Muscle of leg (tissue), 16 donors: ENCODE measurements at places on chromosomes 7 and 10. TPM values are rescaled to one million over a fixed set of nuclear protein-coding genes. Genes with fewer than 3 reads are reported as not detected.
A peak's percentile ranks its signal among the peaks of the same experiment; 100 is the strongest.

Gene CALML3
- total RNA-seq: not detected

GRCh38 chr7:31122649-31123058 is 70.5 kb downstream of the ADCYAP1R1 start:
- no peaks in the 10 kb centered on the region for H3K27me3 ChIP-seq
- H3K36me3 ChIP-seq: no peaks in the 10 kb centered on the region
- DNase-seq: peak; percentile 96
- peaks cover 2% of the 10 kb centered on the region for H3K4me1 ChIP-seq

DNA sequence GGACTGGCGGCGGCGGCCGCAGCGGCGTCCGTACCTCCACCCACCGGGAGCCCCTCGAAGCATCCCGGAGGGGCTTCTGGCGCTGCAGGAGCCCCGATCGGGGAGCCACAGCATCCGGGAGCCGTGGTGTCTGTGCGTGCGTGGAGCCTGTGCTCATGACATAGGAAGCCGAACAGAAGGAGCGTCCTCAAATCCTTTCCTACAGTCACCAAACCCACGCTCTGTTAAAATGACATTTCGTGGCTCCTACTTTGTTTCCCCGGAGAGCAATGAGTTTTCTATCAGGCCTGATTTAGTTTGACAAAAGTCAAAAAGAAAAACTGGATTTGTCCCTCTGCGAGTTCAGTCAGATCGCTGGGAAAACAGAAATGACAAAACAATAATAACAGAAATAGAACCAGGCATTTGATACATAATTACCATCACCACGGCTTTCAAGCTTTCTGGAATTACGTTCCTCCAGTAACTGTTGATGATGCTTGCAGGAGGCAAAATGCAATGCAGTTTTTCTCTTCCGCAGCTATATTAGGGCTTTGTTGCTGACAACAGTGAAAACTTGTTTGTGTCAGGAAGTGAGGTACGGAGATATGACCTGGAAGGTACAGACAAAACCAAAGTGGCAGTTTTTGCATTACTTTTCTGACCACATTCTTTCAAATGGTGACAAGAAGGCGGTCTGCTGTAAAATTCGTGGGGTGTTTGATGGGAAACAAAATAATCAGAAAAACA is 219.3 kb upstream of the MKLN1 start:
- H3K36me3 ChIP-seq: no peaks in the 10 kb centered on the region
- peak; percentile 24 for DNase-seq
- peak overlapping the region; percentile 38 for H3K27ac ChIP-seq
- peak overlapping the region; percentile 74 for H3K4me3 ChIP-seq

GRCh38 chr7:69749994-69750393 is 151.7 kb downstream of the AUTS2 start:
- no peak for DNase-seq
- no peaks in the 10 kb centered on the region for H3K36me3 ChIP-seq
- peaks cover 8% of the 10 kb centered on the region for H3K4me1 ChIP-seq
- no peak overlapping the region for H3K4me3 ChIP-seq
- no peak overlapping the region for H3K27ac ChIP-seq

DNA sequence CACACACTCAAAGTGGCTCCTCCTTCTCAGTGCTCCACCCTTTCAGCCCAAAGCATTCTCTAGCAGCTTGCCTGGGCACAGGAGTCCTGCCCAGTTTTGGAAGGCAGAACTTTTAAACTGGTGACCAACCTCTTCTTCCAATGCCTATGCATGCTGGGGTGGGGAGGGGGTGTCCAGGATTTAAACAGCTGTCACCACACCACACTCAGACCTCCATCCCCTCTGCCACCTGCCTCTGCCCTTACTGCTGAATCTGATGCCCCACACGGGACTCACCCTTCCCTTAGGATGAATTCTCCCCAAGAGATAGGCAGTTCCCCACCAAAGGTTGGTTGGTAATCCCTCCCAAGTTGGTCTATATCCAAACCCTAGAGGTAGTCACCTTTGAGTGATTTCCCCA is 50.2 kb downstream of the FRMPD2 start:
- no peaks in the 10 kb centered on the region for H3K4me1 ChIP-seq
- no peak for DNase-seq
- no peaks in the 10 kb centered on the region for H3K27me3 ChIP-seq
- H3K4me3 ChIP-seq: no peak overlapping the region
- H3K27ac ChIP-seq: no peak overlapping the region

Gene HYAL4
- 0.09 TPM for total RNA-seq

DNA sequence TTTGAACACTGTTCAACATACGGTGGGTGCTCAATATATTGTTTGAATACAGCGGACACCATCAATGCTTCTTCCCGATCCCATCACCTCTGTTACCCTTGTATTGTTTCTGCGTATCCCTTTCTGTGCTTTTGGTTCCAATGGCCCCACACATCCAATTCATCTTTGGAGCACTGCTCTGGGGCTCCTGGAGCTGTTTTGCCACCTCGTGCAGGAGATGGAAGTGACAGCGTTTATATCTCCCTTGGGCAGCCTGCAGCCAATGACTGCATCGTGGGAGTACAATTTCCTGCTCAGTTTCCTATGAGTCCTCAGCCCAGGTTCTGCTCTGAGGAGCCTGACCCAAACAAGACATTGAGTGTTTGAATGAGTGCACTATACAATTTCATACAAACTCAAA is 50.2 kb upstream of the PIK3CG start:
- H3K27ac ChIP-seq: no peak overlapping the region
- no peaks in the 10 kb centered on the region for H3K27me3 ChIP-seq
- DNase-seq: no peak
- H3K4me1 ChIP-seq: no peaks in the 10 kb centered on the region
- H3K36me3 ChIP-seq: no peaks in the 10 kb centered on the region

- no peak overlapping the region for H3K27ac ChIP-seq
- DNase-seq: no peak
- H3K36me3 ChIP-seq: no peaks in the 10 kb centered on the region
- H3K4me3 ChIP-seq: no peak overlapping the region
- no peaks in the 10 kb centered on the region for H3K4me1 ChIP-seq
Observed at GRCh38 chr7:42662862-42663261, 249.0 kb downstream of the C7orf25 start.

- H3K4me3 ChIP-seq: no peak overlapping the region
- no peak overlapping the region for H3K27ac ChIP-seq
- no peaks in the 10 kb centered on the region for H3K27me3 ChIP-seq
- H3K4me1 ChIP-seq: peaks cover 32% of the 10 kb centered on the region
Observed at GRCh38 chr10:77532068-77532467, 105.5 kb downstream of the KCNMA1 start.

GRCh38 chr7:53060066-53060465 is 24.6 kb downstream of the POM121L12 start:
- H3K4me3 ChIP-seq: no peak overlapping the region
- no peaks in the 10 kb centered on the region for H3K4me1 ChIP-seq
- no peak overlapping the region for H3K27ac ChIP-seq
- DNase-seq: no peak
- H3K36me3 ChIP-seq: no peaks in the 10 kb centered on the region

DNA sequence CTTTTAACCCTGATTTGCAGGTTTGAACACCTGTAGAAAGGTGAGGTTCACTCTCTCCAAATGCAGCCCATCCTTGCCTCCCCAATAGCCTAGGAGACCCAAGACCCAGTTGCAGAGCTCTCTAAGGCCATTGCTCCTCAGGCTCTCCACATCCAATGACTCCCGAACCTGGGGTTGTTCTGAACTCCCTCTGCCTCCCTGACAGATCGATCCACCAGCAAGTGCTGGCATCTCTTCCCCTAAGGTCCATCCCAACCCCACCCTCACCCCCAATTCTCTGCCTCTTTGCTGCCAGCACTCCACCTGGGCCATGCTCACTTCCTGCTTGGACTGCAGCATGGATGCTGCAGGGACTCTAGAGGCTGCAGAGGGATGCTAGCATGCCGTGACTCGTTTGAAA is 19.3 kb upstream of the FAM170B start:
- DNase-seq: no peak
- H3K27me3 ChIP-seq: no peaks in the 10 kb centered on the region

Gene ZNF679
- not detected for total RNA-seq

Gene TSPAN33
- total RNA-seq: 23.9 TPM

DNA sequence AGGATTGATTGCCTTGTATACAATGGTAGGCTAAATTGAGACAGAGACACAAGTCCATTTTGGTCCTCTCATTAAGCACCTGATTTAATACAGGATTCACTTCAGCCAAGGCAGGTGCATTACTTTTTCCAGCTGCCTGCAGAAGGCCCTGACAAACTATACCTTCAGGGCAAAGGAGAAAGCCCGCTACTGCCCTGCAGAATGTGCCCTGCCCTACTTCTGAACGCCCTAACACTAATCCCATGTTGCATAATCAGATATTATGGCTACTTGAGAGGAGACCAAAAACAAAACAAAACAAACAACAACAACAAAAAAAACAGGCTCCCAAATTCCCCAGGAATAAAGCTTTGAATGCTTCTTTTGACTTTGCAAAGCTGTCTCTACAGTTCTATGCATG is 116.9 kb upstream of the ABI1 start:
- H3K27ac ChIP-seq: no peak overlapping the region
- no peak for DNase-seq
- no peaks in the 10 kb centered on the region for H3K36me3 ChIP-seq
- no peak overlapping the region for H3K4me3 ChIP-seq

GRCh38 chr10:100736144-100736808 is 9.1 kb upstream of the PAX2 start:
- no peaks in the 10 kb centered on the region for H3K36me3 ChIP-seq
- H3K27me3 ChIP-seq: peaks cover 98% of the 10 kb centered on the region
- H3K4me1 ChIP-seq: peaks cover 28% of the 10 kb centered on the region
- no peak overlapping the region for H3K27ac ChIP-seq
- no peak overlapping the region for H3K4me3 ChIP-seq

DNA sequence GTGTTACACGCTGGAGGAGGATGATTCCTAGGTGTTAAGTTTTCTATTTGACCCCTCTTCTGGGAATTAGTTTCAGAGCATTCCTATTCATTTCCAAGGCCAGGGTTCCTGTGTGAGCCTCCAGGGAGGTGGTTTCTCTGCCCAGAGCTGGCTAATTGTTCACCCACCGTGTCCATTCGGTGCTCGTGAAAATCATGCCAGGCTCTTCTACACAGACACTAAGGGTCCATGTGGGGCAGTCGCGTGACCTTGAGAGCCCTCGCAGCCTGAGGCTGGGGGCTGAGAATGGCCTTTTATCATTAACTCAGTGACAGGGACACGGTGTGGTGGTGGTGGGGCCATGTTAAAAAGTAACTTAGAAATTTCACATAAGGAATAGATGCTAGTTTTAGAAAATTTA is 83.7 kb downstream of the EMX2 start:
- H3K4me1 ChIP-seq: peaks cover 2% of the 10 kb centered on the region
- H3K36me3 ChIP-seq: no peaks in the 10 kb centered on the region
- no peaks in the 10 kb centered on the region for H3K27me3 ChIP-seq
- DNase-seq: no peak
- H3K4me3 ChIP-seq: no peak overlapping the region
- no peak overlapping the region for H3K27ac ChIP-seq

Gene ASAH2
- 1.6 TPM for total RNA-seq

- H3K27ac ChIP-seq: no peak overlapping the region
- H3K36me3 ChIP-seq: no peaks in the 10 kb centered on the region
- no peak overlapping the region for H3K4me3 ChIP-seq
- no peaks in the 10 kb centered on the region for H3K27me3 ChIP-seq
- DNase-seq: no peak
- no peaks in the 10 kb centered on the region for H3K4me1 ChIP-seq
Observed at GRCh38 chr10:14707481-14707880, 67.2 kb downstream of the FAM107B start.

GRCh38 chr10:22252801-22253579 is 35.2 kb upstream of the EBLN1 start:
- peak overlapping the region; percentile 93 for H3K27ac ChIP-seq
- peaks cover 18% of the 10 kb centered on the region for H3K27me3 ChIP-seq
- H3K4me1 ChIP-seq: no peaks in the 10 kb centered on the region

- no peak overlapping the region for H3K27ac ChIP-seq
- peak overlapping the region; percentile 71 for H3K4me3 ChIP-seq
- H3K4me1 ChIP-seq: peaks cover 17% of the 10 kb centered on the region
- H3K36me3 ChIP-seq: no peaks in the 10 kb centered on the region
- DNase-seq: peak; percentile 62
Observed at GRCh38 chr7:69599955-69600709, 1.9 kb downstream of the AUTS2 start.

- H3K4me3 ChIP-seq: no peak overlapping the region
- no peak overlapping the region for H3K27ac ChIP-seq
- H3K36me3 ChIP-seq: no peaks in the 10 kb centered on the region
- H3K27me3 ChIP-seq: peaks cover 62% of the 10 kb centered on the region
- no peaks in the 10 kb centered on the region for H3K4me1 ChIP-seq
- DNase-seq: no peak
Observed at GRCh38 chr7:1268866-1269265, 36.2 kb downstream of the UNCX start.

Gene ANKRD30A
- not detected for total RNA-seq

GRCh38 chr7:132034748-132035416 is 478.5 kb upstream of the PODXL start:
- no peak overlapping the region for H3K27ac ChIP-seq
- H3K27me3 ChIP-seq: peaks cover 5% of the 10 kb centered on the region
- no peaks in the 10 kb centered on the region for H3K36me3 ChIP-seq
- H3K4me3 ChIP-seq: no peak overlapping the region
- peaks cover 5% of the 10 kb centered on the region for H3K4me1 ChIP-seq
- no peak for DNase-seq

DNA sequence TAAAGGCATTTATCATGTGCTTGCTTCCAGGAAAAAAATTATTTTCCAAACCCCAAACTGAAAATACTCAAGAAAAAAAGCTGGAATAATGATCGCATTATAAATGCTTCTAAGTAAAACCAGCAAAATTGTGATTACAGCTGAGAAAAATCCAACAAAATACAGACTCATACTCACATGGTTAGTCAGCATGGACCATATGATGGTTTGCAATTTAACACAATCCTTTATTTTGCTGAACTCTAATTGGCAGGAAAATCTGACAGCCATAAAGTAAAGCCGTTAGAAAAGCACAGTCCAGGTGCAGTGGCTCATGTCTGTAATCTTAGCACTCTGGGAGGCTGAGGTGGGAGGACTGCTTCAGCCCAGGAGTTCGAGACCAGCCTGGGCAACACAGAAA is 59.6 kb downstream of the BRI3 start:
- DNase-seq: no peak
- H3K27ac ChIP-seq: no peak overlapping the region
- H3K36me3 ChIP-seq: no peaks in the 10 kb centered on the region
- H3K27me3 ChIP-seq: no peaks in the 10 kb centered on the region
- H3K4me1 ChIP-seq: peaks cover 2% of the 10 kb centered on the region

- peaks cover 2% of the 10 kb centered on the region for H3K4me1 ChIP-seq
- DNase-seq: no peak
- H3K36me3 ChIP-seq: no peaks in the 10 kb centered on the region
- H3K27me3 ChIP-seq: no peaks in the 10 kb centered on the region
Observed at GRCh38 chr7:87154569-87154968, 2.3 kb downstream of the DMTF1 start.

Gene PDE6C
- total RNA-seq: not detected

DNA sequence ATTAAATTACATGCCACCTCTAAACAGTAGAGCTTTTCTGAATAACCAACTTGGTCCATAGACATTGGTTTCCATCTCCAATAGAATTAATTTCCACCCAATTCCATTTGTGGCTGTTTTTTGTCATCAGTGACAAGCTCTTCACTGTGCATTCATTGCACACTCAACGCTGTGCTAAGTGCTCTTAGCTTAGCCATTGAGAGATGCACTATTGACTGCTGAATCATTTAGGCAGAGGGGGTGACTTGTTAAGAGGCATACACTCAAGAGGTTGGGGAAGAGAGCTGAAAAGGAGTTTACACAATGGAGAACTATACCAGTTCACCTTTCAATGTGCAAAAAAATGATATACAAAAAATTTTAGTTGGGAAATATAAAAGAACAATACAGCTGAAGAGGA is 31.9 kb upstream of the CBLL1 start:
- H3K36me3 ChIP-seq: no peaks in the 10 kb centered on the region
- no peak for DNase-seq
- no peak overlapping the region for H3K27ac ChIP-seq
- no peak overlapping the region for H3K4me3 ChIP-seq
- no peaks in the 10 kb centered on the region for H3K27me3 ChIP-seq

Gene SORBS1
- 50.4 TPM for total RNA-seq
